NCI-H1436 (cell line): ENCODE measurements at places on chromosomes 13 and 19.

DNA sequence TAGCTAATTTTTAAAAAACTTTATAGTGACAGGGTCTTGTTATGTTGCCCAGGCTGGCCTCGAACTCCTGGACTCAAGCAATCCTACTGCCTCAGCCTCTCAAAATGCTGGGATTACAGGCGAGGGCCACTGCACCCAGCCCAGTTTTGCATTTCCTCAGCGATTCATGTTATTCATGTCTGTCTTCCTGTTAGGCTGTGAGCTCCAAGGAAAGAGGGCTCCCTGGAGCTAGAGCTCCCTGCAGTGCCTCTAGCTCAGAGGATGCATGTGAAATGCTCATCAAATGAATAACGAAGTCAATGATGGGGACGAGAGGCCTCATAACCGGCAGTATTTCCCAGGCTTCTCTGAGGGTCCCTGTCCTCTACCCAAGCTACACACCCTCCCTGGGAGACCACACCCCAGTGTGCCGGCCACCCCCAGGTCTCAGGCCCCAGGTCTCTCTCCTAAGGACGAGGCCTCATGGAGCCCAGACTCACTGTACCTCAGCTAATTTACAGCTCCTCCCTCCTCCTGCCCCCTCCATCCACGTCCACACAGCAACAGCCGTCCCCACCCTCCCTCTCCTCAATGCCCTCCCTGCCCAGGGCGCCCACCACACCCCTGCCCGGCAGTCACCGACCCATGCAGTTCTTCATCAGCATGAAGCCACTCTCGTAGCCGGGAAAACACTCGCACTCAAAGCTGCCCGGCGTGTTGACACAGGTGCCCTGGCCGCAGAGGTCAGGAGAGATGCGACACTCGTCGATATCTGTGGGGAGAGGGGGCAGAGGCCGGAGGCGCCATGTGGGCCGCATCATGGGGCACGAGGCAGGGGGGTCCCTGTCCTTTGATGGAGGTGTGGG lies 28.5 kb downstream of the FBN3 start:
- no peak for DNase-seq

- no peak for DNase-seq
Measured at GRCh38 chr19:41427647-41428480, 690 bp upstream of the B3GNT8 start.

DNA sequence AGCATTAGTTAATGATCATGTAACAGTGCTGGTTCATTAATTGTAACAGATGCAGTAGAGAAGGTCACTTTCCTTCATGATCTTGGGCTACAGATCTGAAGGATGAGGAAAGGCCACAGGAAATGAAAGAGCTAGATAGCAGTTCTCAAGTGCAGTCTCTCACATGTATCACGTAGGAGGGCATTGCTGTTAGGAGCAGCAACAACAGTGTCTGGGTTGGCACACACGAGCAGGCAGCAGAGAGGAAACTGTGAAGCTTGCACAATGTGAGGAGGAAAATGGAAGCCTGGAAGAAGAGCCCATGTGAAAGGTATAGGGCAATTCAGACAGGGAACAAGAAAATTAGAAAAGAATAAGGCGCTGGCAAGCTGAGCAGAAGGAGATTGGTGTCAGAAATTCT lies 1741.5 kb downstream of the PCDH9 start:
- DNase-seq, result no peak

GRCh38 chr19:43562698-43563241 lies 12.6 kb downstream of the XRCC1 start:
- peak; percentile 47 for DNase-seq

- no peak for DNase-seq
Measured at GRCh38 chr13:110881839-110882627, 32.8 kb downstream of the ANKRD10 start.

DNA sequence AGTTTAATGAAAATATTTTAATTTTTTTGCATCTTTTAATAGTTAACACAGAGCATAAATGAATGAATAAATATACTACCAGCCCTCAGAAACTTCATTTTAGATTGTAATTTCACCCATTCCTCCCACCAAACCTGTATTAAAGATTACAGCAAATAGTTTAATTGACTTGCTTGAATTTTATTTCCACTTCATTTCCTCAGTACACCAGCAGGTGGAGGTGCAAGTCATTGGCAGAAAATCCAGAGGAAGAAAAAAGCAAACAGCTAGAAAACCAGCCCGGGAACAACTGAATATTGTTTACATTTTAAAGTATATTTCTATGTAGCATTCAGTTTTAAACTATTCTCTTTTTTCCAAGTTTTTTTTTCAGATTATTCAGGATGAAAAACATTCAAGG lies 177.8 kb downstream of the OLFM4 start:
- no peak for DNase-seq

GRCh38 chr13:76380446-76381065 lies 505.6 kb downstream of the KCTD12 start:
- no peak for DNase-seq

DNA sequence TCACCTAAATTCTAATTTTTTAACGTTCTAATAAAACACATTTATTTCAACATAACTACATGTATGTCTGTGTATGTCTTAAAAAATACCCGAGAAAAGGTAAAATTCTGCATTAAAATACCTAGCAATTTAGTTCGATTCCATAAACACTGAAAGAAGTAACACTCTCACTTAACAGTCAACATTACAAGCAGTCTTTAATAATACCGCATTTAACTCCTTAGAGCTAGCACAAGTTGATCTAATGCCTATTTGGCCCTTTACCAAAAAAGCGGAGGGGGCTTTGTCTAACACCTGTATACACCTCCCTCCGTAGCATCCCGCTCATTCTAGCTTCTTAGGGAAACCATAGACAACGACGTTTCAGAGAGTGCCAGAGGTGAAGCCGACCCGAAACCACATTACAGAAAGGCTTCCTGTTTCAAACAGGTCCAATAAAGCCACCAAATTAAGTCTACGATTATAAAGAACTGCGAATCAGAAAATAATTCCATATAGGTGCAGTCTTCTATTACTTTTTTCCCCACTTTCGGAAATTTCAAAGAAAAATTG lies 1.2 kb downstream of the SPART start:
- DNase-seq, result no peak

- no peak for DNase-seq
Measured at GRCh38 chr19:2733930-2734588, 5.8 kb downstream of the SLC39A3 start.
